ENCODE measurements at places on chromosomes 2 and 18. TPM values are rescaled to one million over a fixed set of nuclear protein-coding genes. Genes with fewer than 3 reads are reported as not detected.

DNA sequence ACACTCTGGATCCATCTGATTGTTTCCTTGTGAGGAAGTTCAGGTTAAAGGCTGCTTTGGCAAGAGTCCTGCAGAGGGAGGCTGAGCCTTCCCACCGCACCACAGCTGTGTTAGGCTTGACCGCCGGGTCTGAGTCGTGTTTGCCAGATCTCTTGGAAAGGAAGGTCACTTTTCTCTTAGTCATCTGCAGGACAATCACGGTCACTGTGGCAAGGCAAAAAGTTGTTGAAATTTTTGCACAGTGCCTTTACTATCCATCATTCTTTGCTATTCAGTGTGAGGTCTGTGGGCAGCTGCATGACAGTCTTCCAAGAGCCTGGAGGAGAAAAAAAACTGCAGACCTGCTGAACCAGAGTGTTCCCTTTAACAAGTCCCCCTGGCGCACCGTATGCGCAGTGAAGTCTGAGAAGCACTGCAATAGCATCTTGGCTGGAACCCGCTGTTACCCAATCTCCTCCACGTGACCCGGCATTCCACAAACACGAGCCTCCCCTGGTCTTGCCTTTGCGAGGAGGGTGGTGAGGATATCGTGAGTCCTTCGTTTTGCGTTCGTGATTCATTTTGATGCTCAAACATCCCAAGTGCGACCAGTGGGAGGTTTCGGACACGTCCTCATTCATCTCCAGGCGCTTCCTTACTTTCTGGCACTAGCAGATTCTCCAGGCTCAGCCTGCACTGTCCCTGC lies 23.0 kb downstream of the BIN1 start:
- no peak for DNase-seq

DNA sequence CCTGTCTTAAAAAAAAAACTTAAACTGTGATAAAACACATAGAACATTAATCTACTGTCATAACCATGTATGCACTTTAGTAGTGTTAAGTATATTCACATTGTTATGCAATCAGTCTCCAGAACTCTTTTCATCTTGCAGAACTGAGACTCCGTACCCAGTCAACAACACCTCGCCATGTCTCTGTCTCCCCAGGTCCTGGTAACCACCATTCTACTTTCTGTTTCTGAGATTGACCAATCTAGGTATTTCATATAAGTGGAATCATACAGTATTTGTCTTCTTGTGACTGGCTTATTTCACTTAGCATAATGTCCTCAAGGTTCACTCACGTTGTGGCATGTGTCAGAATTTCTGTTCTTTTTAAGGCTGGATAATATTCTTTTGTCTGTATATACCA lies 290.8 kb upstream of the CXCR4 start:
- no peak for DNase-seq

DNA sequence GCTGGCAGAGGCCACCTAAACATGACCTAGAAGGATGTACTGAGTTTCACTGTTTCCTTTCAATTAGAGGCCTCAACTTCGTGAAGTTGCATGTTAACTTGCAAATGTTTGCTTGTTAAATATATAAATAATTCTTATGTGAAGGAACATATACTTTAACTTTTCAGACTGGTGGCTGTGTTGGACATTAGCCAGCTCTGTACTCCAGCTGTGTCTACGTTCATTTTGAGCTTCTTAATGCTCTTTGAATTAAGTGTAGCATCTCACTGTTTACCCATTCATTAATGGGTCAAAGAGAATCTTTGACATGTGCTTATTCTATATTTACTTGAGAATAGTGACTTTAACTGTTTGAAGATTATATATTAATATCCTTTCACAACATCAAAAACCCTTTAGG lies 823.2 kb upstream of the ID2 start:
- DNase-seq = no peak

DNA sequence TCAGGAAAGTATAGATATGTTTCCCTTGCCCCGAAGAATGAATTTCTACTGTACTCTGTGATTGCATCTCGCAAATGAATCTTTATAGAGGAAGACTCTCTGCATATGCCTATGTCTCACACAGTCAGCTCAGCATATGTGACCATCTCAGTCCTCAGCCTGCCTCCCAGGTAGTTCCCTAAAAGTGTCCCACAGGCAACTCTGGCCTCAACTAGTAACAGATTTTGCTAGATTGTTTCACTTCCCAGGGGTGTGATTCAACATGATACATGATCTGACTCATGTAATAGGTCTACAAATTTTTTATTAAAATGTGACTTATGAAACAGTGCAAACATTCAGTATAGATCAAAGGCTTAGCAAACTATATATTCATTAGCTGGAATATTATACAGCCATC lies 296.6 kb upstream of the CRIM1 start:
- DNase-seq = no peak

DNA sequence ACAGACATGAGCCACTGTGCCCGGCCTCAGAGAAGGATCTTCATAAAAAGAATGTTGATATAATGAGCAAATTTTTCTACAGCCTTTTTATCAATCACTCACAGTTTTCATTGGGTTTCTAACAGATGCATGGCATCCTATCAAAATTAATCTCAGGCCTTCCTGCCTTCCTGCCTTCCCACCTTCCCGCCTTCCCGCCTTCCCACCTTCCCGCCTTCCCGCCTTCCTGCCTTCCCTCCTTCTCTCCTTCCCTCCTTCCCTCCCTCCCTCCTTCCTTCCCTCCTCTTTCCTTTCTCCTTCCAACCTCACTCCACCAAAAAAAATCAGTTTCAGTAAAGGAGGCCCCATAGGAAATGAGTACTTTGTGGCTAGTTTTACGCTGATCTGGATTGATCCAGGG lies 48.4 kb downstream of the CARF start:
- DNase-seq = no peak

- DNase-seq = no peak
Measured at GRCh38 chr2:231344851-231345250, 50.7 kb upstream of the B3GNT7 start.

DNA sequence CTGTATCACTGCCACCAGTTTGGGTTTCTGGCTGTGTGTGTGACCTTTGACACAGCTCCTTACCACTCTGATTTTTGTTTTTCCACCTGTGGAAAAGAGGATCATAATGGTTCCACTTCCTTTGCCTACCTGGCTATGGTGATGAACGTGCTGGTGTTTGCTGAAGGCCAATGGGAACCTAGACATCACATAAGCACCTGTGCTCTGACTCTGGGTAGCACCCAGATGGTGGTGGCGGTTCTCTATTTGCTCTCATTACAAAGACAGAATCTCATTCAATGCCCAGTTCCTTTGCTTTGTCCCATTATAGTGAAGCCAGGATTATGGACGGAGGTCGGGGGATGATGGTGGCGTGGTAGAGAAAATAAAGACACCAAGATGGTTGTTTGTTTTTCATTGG lies 121.2 kb upstream of the GATA6 start:
- DNase-seq = no peak

- no peak for DNase-seq
Measured at GRCh38 chr18:1094409-1094808, 189.7 kb downstream of the ADCYAP1 start.

DNA sequence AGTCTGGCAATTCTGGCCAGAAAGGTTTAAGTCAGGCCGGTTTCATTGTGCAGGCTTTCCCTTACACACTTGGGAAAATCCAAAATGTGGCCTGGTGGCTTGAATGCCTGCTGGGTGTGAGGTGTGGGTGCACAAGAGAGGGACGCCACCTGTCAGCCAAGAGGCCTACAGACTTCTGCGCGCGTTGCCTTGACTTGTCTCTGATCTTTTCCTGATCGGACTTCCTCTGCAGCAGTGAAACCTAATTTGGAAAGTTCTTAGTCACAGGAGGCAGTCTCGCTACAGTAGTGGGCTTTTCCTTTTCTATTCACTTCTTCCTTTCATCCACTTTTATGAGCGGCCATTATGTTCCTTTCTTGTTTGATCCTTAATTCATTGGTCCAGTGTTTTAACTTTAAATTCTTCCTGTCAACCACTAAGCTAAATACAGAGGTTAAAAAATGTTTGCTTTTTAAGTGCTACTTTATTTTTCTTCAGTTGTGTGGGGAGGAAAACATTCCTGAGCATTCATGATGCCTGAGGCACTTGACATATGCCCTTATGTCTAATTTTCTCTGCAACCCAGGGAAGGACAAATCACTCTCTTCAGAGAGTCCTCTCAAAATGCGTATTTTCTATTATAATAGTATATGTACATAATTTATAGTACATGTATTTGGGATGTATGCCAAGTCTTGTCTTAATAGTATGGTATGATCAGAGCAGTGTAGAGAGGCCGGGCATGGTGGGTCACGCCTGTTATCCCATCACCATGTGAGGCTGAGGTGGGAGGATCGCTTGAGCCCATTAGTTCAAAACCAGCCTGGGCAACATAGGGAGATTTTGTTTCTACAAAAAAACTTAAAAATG lies 128.9 kb downstream of the WDSUB1 start:
- no peak for DNase-seq

DNA sequence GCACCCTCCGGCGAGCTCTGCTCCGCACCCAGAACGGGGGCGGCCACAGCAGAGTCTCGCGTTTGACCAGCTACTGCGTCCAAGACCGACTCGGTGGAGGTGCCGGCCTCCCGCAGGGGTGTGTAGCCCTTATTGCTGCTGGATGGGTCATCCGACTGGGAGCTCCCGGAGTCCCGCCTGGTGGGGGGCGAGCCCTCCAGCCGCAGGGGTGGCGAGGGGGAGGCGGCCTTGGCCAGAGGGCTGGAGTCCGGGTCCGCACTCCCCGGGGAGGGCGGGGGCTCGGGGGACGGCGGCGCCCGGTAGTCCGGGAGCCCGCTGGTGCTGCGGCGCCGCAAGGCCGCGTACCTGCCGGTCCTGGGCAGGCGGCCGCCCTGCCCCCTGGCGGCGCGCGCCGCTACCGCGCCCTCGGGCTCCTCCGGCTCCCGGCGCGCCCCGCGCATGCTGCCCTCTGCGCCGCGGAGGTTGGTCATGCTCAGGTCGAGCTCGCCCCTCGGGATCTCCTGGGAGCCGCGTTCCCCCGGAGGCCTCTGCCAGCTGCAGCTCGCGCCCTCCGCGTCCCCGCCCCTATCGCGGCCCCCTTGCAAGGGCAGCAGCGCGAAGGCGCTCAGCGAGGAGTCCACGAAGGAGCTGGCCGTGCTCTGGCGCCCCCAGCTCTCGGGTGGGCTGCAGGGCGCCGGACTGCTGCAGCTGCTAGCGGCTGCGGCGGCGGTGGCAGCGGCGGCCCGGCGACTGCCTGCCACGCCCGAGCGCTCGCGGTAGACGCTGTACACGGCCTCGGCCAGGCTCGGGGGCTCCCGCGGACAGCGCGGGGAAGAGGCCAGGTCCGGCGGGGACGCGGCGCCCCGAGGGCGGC lies 4.8 kb downstream of the TMEM200C start:
- peak; percentile 92 for DNase-seq

- no peak for DNase-seq
Measured at GRCh38 chr18:59878644-59879043, 21.2 kb upstream of the PMAIP1 start.

- no peak for DNase-seq
Measured at GRCh38 chr2:173354073-173354581, 545 bp upstream of the CDCA7 start.

DNA sequence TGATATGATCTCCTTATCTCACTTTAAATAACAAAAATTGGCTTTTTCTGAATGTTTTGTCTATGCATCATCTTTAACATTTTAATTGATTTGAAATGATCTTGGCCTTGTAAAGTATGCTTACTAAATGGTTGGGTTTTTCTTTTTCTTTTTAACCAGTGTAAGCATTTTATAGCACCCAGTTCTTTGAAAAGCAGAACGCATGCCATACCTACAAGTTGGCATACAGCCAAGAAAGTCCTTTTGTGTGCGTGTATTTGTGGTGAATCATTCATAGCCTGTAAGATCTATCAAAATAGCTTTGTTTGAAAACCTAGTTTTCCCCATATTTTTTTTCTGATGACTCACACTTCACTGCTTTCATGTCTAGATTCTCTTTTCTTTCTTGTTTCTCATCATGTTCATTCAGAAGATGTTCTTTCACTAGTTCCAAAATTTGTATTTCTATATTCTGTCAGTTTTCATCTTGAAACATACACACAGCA lies 4.1 kb upstream of the VRK2 start:
- DNase-seq = no peak

DNA sequence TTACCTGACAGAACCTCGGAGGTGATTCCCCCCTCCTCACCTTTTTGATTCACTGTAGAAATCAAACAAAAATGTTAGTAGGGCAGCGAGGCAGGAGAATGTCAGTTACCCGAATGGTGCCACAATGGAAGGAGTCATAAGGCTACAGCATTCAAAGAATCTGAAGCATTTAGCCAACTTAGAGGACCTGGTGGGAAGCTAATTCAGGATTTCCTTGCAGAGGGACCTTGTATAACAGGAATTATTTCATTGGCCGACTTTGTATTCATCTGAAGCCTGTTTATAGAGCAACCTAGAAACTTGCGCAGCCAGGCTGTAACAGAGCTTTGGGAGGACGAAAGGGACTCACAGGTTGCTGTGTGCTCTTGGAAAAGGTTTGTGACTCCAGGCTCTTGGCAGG lies 129.1 kb upstream of the MMADHC start:
- DNase-seq = no peak

GRCh38 chr18:23887035-23887434 lies 127.5 kb upstream of the TTC39C start:
- no peak for DNase-seq

DNA sequence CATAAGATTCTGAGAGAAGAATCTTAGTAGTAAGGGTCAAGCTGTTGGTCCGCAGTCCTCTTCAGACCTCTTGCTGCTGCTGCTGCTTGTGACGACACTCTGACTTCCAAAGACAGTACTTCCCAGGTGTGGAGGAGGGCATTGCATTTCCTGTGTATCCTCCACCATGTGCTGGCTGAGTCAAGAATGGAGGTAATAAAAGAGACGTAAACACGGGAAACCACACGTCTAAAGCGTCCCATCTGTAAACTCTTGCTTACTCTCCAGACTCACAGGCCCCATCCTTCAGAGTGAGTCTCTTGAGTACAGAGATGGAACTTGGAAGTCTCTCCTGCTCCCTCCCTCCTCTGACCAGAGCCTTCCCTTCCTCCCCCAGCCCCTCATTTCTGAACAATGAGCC lies 25.6 kb downstream of the KLHL29 start:
- no peak for DNase-seq

The POTEJ gene
- total RNA-seq = not detected

The TFCP2L1 gene
- total RNA-seq = not detected

The FOXI3 gene
- not detected for total RNA-seq

The ACMSD gene
- not detected for total RNA-seq

The PRSS56 gene
- total RNA-seq = not detected

The FER1L5 gene
- not detected for total RNA-seq

The TNFAIP6 gene
- 4.2 TPM for total RNA-seq

The GPR35 gene
- total RNA-seq = 2.8 TPM

The GRHL1 gene
- 0.31 TPM for total RNA-seq
